Activated naive CD8-positive, alpha-beta T cell treated with anti-CD3 and anti-CD28 coated beads for 36 hours (primary cell): ENCODE measurements at places on chromosomes 2 and 18. TPM values are rescaled to one million over a fixed set of nuclear protein-coding genes. Genes with fewer than 3 reads are reported as not detected.

The ALKAL2 gene
- not detected for total RNA-seq

The RGPD4 gene
- total RNA-seq, result 0.87 TPM

The KIF5C gene
- total RNA-seq, result 15.3 TPM

DNA sequence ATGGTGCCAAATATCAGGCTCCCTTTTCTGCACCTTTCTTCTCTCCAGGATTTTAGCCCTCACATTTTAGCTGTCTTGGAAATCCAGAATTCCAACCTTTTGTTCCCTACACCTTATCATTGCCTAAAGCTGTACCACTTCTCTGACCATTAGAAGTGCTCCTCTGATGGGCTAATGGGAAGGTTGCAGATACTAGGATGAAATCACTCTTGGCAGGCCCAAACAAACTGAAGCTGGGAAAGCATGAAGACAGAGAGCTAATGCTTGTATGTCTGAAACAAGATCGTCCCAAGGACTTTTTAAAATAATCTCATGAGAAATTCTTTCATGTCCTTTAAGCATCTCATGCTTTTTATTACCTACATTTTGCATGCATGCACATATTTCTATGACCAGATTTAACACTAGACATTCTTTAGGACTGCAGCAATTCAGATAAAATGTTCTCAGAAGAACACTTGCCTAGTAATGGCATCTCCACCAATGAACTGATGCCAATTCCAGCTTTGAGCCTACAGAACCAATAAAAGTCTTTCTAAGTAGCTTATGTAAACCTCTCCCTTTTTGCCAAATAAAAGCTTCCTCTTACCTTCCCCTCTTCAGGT is 98.4 kb upstream of the OSR1 start:
- no peak for DNase-seq
- H3K4me3 ChIP-seq, result no peak overlapping the region
- peaks cover under 1% of the 10 kb centered on the region for H3K27me3 ChIP-seq
- no peaks in the 10 kb centered on the region for H3K36me3 ChIP-seq
- H3K4me1 ChIP-seq, result no peaks in the 10 kb centered on the region

DNA sequence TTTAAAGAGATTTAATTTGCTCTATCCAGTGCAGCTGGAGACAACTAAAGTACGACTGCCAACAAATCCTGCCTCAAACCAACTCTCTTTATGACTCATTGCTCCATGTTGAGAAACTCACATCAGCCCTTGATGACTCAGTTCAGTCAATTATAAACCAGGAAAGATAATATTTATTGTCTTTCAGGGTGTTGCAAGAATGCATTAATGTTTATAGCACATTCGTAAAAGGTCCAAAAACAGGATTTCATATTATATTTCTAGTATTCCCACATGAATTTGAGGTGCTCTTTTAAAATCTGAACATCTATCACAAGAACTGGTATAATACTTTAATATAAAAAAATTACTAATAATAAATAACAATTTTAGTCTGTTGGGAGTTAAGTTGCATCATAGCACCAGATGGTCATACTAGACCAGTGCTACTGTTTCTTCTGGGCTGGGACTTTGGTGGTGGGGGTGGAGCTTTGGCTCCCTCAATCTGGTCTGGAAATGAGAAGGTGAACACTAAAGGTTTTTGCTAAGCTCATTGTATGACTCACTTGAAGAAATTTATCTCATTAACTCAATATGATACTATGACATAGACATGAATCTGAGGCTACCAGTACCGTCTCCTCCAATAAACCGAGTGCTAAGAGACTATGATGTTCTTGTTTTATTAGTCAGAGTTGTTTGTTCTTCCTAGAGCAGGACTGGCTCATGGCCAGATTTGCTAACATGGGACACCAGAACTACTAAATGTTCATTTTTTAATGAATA is 26.6 kb upstream of the MAP3K20 start:
- H3K36me3 ChIP-seq, result no peaks in the 10 kb centered on the region
- no peak overlapping the region for H3K4me3 ChIP-seq
- DNase-seq, result peak; percentile 31
- H3K27ac ChIP-seq, result no peak overlapping the region
- H3K27me3 ChIP-seq, result peaks cover 6% of the 10 kb centered on the region

DNA sequence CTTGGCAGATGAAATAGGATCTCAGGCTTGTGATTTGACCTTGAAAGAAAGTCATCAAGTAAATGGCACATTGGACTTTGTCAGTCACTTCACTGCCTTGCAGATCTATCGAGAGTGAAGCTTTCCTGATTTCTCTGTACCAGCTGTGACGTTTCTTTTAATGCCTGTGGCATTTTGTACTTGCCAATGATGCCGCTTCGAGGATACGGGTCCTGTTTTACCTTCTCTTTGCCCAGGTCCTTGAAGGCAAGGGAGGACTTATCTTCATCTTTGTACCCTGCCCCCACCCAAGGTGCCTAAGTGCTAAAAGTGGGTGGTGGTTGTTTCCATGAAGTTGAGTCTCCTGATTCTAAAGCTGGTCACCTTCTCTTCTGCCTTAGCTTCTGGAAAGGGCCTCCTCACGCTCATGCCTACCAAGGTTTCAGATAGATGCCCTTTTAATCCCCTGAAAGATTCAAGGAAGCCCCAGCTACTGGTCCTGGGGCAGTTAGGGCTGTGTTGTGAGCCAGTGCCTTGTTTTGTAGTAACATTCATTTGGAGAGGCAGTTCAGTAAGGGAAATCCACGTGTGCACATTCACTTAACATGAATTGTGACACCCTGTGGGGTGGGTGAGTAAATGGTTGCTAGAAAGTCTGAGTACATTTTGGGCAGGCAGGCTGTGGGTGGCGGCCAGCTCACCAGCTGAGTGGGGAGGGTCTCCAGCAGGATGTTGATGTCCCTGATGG is 6.1 kb downstream of the LBH start:
- H3K36me3 ChIP-seq, result peaks cover 74% of the 10 kb centered on the region
- no peak for DNase-seq
- peaks cover 84% of the 10 kb centered on the region for H3K4me1 ChIP-seq
- H3K4me3 ChIP-seq, result peak overlapping the region; percentile 77
- H3K27me3 ChIP-seq, result no peaks in the 10 kb centered on the region

- no peaks in the 10 kb centered on the region for H3K27me3 ChIP-seq
- H3K4me1 ChIP-seq, result peaks cover 2% of the 10 kb centered on the region
- DNase-seq, result no peak
- H3K27ac ChIP-seq, result no peak overlapping the region
- H3K36me3 ChIP-seq, result peaks cover 14% of the 10 kb centered on the region
- H3K4me3 ChIP-seq, result no peak overlapping the region
Observed at GRCh38 chr2:46993501-46993900, 77.9 kb upstream of the MCFD2 start.

GRCh38 chr18:8188184-8188583 is 421.1 kb upstream of the RAB12 start:
- no peak overlapping the region for H3K4me3 ChIP-seq
- no peak overlapping the region for H3K27ac ChIP-seq
- no peaks in the 10 kb centered on the region for H3K36me3 ChIP-seq
- no peak for DNase-seq

GRCh38 chr2:128685841-128686496 is 367.3 kb upstream of the HS6ST1 start:
- DNase-seq, result no peak
- H3K4me1 ChIP-seq, result peaks cover 9% of the 10 kb centered on the region
- no peak overlapping the region for H3K4me3 ChIP-seq
- H3K27ac ChIP-seq, result no peak overlapping the region

DNA sequence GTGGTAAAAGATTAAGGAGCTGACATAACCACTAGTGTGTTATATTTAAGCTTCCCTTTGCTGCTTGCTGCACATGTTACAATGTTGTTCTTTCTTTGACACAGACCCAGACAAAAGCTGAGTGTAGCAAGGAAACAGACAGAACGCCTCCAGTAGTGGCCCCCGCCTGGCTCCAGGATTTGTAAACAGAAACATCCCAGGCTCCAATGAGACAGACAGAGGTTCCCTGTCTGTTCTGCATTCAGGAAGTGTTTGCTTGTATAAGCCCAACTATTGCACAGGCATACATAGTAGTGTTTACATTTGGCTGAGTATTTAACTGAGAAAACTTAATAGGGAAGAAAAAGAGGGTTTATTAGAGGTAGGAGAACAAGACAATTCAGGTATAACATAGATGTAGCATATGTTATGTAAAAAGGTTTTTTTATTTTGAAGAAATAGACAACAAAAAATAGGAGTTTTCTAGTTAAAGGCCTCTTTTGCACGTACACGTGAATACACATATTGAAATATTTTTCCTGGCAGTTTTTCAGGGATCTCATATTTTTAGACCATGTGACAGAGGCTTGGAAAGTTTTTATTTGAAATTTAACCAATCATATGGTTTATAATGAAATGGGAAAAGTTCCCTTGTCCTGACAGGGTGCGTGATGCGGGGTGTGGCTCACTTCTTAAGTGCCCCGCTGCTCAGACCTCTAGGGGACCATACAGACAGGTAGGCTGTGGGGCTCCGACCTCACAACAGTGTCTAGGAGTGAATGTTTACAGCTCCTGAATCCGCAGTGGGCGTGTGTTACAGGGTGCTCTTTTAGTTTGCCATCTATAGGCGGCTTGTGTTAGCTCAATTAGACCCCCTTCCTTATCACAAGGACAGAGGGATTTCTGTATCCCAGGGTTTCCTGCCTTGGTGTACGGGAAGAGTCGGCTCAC is 118.4 kb downstream of the BMPR2 start:
- H3K4me1 ChIP-seq, result no peaks in the 10 kb centered on the region
- H3K36me3 ChIP-seq, result no peaks in the 10 kb centered on the region
- H3K4me3 ChIP-seq, result no peak overlapping the region
- no peak overlapping the region for H3K27ac ChIP-seq
- H3K27me3 ChIP-seq, result no peaks in the 10 kb centered on the region

DNA sequence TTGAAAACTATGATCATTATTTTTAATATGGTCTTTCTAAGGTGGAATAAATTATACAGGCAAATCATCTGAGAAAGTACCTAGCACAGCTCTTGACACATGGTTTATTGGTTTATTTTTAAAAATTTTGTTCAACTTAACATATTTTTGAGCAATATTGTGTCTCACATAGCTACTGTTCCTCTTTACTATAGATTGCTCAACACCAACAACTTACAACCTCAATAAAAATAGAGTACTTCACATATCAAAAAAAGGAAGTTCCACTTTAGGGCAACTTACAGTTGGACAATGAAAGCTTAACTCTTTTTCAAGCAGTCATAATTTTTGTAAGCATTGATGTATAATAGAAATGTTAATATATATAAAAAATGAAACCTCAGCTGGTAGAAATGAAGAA is 440.9 kb upstream of the UBE2E3 start:
- H3K27me3 ChIP-seq, result no peaks in the 10 kb centered on the region
- no peak overlapping the region for H3K27ac ChIP-seq
- no peaks in the 10 kb centered on the region for H3K4me1 ChIP-seq
- no peaks in the 10 kb centered on the region for H3K36me3 ChIP-seq
- no peak for DNase-seq

DNA sequence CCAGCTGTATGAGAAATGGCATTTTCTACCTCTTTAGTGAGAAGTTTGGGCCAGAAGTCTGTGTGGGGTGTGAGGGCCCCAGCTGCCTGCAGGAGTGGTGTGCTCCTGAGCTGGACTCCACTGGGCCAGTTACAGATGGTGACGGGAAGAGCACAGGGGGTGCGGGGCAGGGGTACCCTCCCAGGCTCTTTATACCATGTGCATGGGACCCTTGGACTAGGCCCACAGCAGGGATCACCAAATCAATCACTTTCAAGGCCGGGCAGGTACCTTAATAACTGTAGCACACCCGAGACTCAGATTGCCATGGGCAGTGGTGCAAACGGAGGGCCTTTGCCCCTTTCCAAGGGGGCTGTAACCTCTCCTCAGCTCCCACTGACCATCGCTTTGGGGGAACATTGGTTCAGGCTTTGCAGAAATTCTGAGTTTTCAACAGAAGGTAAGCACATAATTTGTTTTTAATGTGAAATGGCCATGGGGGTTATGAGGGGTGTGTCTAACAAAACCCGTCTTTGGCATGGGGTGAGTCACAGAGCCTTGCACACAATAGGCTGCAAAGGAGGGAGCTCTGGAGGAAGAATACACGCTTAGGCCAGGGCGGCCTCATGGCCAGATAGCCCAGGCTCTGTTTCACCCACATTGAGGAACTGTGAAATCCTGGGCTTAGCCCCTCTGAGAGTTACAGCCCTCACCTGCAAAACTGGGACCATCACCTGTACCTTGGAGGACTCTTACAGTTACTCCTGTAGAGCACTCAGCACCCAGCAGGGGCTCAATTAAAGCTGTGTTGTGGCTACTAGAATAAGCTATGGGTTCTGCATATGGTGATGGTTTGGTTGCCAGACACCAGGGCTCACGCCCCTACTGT is 141.0 kb upstream of the BCL2L11 start:
- no peak overlapping the region for H3K4me3 ChIP-seq
- no peaks in the 10 kb centered on the region for H3K4me1 ChIP-seq
- no peak for DNase-seq
- no peaks in the 10 kb centered on the region for H3K36me3 ChIP-seq
- H3K27ac ChIP-seq, result no peak overlapping the region

DNA sequence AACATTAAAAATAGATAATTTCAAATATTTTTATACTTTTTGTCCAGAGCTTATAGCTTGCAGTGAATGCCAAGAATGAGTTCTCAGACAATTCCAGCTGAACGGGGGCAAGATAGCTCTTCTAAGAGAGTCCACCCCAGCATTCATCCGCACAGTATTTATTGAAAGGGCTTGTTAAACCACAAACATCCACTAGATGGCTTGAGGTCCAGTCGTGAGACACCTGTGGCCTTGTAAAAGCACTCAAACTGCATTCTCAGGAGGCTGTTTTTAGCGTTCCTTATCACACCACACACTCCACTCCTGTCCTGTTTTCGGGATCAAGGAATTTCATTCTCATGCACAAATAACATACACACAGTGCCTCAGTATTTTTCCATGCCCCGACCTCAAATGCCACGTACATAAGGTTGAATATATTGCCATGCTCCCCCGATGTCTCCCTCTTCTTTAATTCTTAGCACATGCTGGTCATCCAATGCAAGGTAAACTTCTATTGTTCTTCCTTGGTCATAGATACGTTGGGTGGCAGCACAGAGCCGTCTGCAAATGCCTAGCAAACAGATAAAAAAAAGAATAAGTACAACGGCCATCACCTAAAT is 47.4 kb downstream of the DNAJC10 start:
- no peaks in the 10 kb centered on the region for H3K4me1 ChIP-seq
- H3K27ac ChIP-seq, result no peak overlapping the region
- no peak overlapping the region for H3K4me3 ChIP-seq
- H3K36me3 ChIP-seq, result peaks cover 44% of the 10 kb centered on the region
- DNase-seq, result no peak

DNA sequence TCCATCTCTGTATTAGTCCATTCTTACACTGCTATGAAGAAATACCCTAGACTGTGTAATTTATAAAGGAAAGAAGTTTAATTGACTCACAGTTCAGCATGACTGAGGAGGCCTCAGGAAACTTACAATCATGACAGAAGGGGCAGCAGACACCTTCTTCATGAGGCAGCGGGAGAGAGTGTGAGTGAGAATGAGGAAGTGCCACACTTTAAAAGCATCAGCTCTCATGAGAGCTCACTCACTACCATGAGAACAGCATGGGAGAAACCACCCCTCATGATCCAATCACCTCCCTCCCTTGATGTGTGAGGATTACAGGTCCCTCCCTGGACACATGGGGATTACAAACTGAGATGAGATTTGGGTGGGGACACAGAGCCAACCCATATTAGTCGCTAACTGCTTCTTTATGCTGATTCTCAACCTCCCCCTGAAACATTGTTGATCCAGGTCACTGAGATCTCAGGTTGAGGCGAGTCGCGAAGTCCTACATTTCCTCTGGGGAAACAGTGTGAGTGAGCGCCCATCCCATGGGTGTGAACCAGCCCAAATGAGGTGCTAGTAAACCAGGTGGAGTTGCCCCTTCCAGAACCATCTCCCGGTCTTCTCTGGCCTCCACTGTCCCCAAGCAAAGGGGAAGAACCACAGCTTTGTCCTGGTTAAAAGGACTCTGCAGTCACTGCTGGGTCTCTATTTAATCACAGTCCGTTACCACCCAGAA is 123.8 kb downstream of the CAPN13 start:
- H3K36me3 ChIP-seq, result no peaks in the 10 kb centered on the region
- no peak overlapping the region for H3K27ac ChIP-seq
- no peak for DNase-seq
- no peak overlapping the region for H3K4me3 ChIP-seq
- H3K4me1 ChIP-seq, result no peaks in the 10 kb centered on the region
